ENCODE measurements at places on chromosomes 7 and 10.

GRCh38 chr10:71045936-71046335 is 157.6 kb upstream of the PCBD1 start:
- no peak for DNase-seq

GRCh38 chr7:1794888-1795542 is 124.9 kb downstream of the ELFN1 start:
- DNase-seq, result peak; percentile 61

DNA sequence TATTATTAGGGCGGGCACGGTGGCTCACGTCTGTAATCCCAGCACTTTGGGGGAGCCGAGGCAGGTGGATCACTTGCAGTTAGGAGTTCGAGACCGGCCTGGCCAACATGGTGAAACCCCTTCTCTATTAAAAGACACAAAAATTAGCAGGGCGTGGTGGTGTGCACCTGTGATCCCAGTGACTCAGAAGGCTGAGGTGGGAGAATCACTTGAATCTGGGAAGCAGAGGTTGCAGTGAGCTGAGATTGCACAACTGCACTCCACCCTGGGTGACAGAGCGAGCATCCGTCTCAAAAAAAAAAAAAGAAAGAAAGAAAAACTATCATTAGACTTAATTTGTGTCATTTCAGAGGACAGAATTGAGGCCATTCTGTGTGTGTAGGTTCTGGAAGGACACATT is 752.7 kb upstream of the GALNT17 start:
- DNase-seq, result no peak

DNA sequence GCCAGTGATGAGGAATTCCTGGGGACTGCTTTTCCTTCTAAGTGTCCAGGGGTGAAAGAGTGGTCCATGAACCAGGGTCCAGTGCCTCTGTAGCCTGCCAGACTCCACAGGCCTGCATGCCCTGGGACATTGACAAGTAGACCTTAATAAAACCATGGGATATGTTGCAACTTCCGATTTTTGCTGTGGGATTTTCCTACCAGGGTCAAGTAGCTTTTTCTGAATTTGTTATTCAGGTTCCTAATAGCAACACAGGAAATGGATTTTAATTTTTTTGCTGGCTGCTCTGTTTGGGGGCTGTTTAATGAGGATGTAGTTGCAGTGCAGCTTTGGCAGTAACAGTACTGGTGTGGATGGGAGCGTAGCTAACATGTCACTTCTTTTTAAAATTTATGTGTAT is 42.1 kb downstream of the WBP1L start:
- peak; percentile 41 for DNase-seq

DNA sequence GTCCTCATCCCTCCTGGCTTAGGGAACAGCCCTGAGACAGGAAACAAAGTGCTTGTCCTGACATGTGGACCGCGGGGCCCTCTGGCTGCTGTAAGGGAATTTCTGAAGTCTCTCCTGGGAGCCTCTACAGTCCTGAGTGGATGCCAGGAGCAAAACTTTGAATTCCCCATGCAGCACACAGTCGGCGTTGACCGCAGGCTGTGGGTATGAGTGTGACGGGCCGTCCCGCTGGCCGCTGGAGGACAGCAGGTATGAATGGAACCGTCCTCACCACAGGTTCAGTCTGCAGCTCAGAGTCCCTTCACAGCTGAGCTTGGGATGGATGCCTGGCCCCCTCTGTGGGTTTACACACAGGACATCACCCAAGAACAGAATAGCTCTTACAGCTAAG is 94.9 kb downstream of the GPR26 start:
- DNase-seq, result no peak
